ENCODE measurements at places on chromosomes 1 and 21.

GRCh38 chr1:20409012-20409411 is 77.0 kb downstream of the CAMK2N1 start:
- DNase-seq = no peak

GRCh38 chr1:214503553-214503952 is 47.8 kb downstream of the PTPN14 start:
- DNase-seq = no peak

- no peak for DNase-seq
Measured at GRCh38 chr1:44571712-44572571, 102.3 kb downstream of the TMEM53 start.

DNA sequence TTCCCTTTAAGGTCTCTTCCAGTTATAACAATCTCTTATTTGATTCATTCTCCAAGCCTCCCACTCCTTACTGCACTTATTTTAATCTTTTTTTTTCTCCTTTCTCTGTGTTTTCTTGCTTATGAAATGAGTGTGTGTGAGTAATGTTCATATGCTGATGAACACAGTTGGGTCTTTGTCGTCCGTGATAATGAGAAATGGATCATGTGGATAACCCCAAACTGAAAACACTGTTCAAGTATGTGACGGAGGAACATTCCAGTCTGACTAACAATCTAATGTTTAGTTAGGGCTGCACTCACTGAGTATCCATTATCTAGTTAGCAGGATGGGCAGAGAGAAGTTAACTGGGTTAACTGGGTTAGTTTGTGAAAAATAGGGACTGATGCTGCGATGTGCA is 253.1 kb upstream of the DUSP10 start:
- no peak for DNase-seq

GRCh38 chr1:92774407-92774806 is 10.5 kb downstream of the EVI5 start:
- no peak for DNase-seq

DNA sequence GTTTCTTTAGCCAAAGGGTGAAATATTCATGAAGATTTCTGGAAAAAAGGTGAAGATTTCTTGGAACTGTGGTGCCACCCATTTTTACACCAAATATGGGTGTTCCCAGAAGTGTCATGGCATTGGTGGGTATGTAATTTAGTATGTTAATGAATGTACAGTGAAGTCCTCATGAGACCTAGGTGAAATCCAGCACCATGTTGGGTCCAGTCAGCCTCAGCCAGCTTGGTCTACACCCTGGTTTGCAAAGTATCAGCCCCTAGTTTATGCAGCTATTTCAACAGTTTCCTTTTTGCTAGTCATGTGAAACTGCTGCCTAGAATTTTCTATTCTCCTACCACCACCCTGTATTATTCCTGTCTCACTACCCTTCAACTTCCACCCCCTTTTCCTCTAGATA is 63.1 kb upstream of the CXADR start:
- DNase-seq = no peak

DNA sequence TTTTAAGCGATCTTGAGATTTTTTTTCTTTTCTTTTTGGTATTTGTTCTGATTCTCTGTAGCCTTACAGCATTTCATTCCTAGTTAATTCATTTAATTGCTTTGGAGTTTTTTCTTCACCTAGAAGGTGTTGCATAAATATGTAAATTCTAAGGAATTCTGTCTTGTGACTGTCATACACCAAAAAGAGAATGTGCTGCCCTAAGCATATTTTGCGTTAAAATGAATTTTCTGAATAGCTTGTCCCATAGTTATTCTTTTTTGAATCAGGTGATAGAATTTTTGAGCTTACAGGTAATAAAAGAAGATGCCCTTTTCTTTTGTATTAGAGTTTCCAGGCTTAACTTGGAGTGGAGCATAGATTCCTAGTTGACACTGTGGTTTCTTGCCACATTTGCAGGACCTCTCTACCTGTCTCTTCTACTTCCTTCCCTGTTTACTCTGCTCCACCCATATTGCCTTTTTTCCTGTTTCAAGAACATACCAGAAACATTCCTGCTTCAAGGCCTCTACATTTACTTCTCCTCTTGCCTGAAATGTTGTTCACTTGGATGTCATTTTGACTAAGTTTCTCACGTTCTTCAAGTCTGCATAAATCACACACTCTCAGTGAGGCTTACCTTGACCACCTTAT is 53.2 kb downstream of the KIF1B start:
- no peak for DNase-seq

- DNase-seq = no peak
Measured at GRCh38 chr1:20199403-20199802, 13.1 kb upstream of the PLA2G2C start.

GRCh38 chr1:157776971-157777391 is at the start of gene FCRL2:
Gene FCRL2, minus strand, starts transcription at chr1:157777132. Its CDS starts 59 bp downstream, at chr1:157777073.
- DNase-seq = no peak

GRCh38 chr1:193310564-193310963 is 124.2 kb upstream of the B3GALT2 start:
- peak; percentile 94 for DNase-seq

DNA sequence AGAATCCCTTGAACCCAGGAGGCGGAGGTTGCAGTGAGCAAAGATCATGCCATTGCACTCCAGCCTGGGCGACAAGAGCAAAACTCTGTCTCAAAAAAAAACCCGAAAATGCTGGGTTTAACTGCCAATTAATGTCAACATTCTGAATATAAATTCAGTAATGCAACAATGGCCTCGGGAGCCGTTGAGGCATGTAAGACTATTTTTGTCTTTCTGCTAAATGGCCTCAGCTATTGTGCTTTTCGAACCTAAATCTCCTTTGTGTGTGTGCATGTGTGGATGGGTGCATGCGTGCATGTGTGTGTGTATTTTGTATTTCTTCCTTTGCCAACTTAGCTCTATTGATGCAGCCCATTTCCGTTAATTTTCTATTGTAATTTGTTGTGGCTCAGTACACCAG is 31.6 kb downstream of the CLIC4 start:
- DNase-seq = no peak

- DNase-seq = no peak
Measured at GRCh38 chr1:31675756-31676155, 28.1 kb downstream of the COL16A1 start.

- DNase-seq = no peak
Measured at GRCh38 chr1:51442198-51442597, 76.9 kb downstream of the EPS15 start.

DNA sequence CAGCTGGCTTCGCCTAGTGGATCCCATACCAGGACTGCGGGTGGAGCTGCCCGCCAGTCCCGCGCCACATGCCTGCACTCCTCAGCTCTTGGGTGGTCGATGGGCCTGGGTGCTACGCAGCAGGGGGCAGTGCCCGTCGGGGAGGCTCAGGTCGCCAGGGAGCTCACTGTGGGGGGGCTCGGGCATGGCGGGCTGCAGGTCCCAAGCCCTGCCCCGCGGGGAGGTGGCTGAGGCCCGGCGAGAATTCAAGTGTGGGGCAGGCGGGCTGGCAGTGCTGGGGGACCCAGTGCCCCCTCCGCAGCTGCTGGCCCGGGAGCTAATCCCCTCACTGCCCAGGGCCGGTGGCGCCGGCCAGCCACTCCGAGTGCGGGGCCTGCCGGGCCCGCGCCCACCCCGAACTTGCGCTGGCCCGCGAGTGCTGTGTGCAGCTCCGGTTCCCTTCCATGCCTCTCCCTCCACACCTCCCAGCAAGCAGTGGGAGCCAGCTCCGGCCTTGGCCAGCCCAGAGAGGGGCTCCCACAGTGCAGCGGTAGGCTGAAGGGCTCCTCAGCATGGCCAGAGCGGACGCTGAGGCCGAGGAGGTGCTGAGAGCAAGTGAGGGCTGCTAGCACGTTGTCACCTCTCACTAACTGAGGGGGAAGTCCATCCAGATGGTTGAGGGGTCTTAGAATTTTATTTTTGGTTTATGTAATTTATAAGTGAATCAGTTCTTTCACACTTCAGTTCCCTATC is 85.2 kb upstream of the HMCN1 start:
- no peak for DNase-seq

DNA sequence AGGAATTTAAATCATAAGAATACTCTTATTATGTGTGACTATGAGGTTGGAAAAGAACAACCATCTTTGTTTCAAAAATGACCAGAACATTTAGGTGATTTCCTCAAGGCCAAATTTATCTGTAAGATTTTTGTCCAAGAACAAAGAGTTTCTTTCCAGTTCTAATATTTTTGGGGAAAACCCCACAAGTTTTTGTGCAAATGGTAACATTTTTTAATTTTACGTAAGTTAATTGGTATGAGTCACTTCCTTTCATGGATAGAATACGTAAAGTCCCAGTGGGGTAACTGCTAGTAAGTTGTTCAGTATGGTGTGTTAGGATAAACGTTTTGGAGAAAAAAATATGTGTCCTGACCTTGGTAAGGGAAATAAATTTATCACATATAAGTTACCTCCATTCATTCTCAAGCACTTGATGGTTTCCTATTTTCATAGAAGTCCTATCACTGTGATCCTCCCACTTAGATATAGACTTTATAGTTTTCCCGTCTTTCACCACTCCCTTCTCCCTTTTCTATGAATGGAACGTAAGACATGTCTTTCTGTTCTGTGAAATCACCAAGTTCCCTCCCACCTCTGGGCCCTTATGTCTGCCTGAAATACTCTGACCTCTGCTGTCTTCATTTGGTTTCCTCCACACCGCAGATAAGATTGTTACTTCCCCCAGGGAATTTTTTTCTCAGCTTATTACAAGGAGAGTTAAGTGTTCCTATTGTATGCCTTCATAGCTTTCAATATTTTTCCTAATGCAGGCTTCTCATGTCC is 34.9 kb upstream of the TSNAX start:
- no peak for DNase-seq

GRCh38 chr1:207316622-207317391 is 4.7 kb upstream of the CD55 start:
- DNase-seq = no peak

GRCh38 chr1:145730900-145731299 is 11.6 kb downstream of the CD160 start:
- DNase-seq = no peak

DNA sequence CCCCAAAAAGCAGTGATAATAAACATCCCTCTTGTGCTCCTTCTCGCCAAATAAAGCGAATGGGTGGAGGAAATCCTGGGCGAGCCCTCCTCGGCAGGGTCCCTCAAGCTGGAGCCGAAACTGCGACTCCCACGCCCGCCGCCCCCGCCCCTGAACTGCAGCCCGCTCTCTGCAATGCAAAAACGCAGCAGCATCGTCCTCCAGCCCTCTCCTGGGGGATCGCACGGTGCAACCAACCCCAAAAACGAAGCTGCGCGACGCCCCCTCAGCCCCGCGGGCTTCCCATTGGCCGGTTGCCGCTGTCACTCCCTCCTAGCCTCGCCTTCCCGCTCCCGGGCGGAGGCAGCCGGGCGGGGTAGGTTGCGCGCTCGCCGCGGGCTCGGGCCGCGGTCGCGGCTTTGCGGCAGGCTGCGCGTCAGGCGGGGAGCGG is at the start of gene TMCC2:
TSS of gene TMCC2 (plus strand) at position 363 of the 430 bp plus-strand sequence. CDS start 619 bp downstream, outside the sequence.
- peak; percentile 86 for DNase-seq

- no peak for DNase-seq
Measured at GRCh38 chr1:163093579-163093978, 24.4 kb downstream of the RGS4 start.

GRCh38 chr1:9426291-9426711 is 113.0 kb upstream of the SLC25A33 start:
- DNase-seq = no peak

DNA sequence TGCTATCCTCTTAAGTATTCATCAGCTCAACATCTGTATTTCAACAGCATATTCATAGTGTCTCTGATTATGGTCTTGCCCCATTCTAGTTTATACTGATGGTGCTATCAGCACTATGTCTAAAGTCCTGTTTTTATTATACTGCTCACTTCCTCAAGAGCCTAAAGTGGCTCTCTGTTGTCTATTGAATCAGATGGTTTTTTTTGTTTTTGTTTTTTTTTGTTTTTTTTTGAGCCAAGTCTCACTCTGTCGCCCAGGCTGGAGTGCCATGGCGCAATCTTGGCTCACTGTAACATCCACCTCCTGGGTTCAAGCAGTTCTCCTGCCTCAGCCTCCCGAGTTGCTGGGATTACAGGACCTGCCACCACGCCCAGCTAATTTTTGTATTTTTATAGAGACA is 6.1 kb downstream of the STX12 start:
- no peak for DNase-seq

DNA sequence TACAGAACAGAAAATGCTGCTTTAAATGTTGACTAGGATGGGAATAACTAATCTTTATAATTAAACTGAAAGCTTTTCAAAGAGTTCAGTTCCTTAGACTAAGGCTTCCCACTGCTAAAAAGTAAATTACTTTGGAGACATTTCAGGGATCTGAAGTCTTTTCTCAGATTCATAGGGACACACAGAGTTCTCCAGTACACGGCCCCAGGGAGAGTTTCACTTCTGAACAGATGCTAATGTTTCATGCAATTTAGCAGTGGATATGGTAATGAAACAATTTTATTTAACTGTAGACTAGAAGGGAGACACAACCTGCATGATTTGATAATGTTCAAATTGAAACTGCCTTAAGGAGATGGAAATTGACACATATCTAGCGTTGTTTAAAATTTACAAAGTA is 1282.6 kb downstream of the NCAM2 start:
- no peak for DNase-seq

GRCh38 chr1:157292302-157292701 is 154.1 kb upstream of the ETV3 start:
- no peak for DNase-seq

- DNase-seq = no peak
Measured at GRCh38 chr21:31929548-31929947, 56.7 kb downstream of the HUNK start.

DNA sequence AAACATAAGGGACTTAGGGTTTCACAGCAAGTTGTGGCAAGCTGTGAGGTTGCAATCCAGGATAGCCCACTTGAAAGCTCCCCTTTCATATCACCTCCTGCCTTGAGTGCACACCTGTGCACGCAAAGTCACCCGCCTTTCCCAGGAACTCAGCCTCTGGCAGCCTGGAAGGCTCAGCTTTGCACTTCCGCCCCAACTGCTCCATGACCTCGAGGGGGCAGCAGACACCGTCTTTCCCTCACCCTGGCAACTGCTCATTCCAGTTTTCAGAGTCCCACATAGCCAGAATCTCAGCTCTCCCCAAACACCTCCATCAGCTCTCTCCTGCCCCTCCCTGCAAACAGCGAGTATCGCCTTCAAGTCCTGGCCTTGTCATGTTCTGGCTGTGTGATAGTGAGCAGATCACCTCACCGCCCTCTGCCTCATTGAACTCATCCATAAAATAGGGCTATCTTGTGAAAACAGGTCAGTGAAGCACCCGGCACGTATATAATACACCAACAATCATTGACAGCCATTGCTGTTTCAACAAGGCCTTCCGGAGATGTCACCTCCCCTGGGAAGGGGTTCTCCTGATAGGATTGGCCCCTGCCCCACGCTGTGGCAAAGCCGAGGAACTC is 32.2 kb upstream of the EPB41 start:
- peak; percentile 74 for DNase-seq

DNA sequence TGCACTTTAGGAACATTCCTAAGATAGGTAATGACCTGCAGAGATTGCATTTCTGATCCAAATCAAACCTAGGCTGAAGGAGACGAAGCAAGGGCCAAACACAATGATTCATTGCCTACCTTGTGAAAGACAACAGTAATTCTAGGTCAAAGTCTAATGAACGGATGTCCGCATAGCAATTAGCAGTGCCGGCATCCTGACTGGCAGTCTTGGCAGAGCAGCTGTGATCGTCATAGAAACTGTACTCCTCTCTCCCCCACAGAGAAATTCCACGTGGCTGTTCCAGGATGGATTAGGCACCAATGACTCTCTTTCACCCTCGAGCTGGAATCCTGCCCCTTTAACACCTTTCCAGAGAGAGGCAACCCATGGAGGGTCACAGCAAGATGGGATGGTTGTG is 28.9 kb upstream of the VAV3 start:
- DNase-seq = no peak

GRCh38 chr1:224054611-224055010 is 59.3 kb upstream of the FBXO28 start:
- no peak for DNase-seq

Data from NCI-H774 (cell line).